ENCODE measurements at places on chromosomes 1 and 21.

GRCh38 chr1:221405146-221405545, 336.7 kb downstream of the DUSP10 start:
- DNase-seq: no peak

GRCh38 chr1:97451046-97451826, 469.6 kb downstream of the DPYD start:
- no peak for DNase-seq

- DNase-seq: no peak
Measured at GRCh38 chr1:173430677-173431303, 46.3 kb upstream of the PRDX6 start.

- DNase-seq: no peak
Measured at GRCh38 chr21:15775981-15776380, 46.2 kb downstream of the USP25 start.

DNA sequence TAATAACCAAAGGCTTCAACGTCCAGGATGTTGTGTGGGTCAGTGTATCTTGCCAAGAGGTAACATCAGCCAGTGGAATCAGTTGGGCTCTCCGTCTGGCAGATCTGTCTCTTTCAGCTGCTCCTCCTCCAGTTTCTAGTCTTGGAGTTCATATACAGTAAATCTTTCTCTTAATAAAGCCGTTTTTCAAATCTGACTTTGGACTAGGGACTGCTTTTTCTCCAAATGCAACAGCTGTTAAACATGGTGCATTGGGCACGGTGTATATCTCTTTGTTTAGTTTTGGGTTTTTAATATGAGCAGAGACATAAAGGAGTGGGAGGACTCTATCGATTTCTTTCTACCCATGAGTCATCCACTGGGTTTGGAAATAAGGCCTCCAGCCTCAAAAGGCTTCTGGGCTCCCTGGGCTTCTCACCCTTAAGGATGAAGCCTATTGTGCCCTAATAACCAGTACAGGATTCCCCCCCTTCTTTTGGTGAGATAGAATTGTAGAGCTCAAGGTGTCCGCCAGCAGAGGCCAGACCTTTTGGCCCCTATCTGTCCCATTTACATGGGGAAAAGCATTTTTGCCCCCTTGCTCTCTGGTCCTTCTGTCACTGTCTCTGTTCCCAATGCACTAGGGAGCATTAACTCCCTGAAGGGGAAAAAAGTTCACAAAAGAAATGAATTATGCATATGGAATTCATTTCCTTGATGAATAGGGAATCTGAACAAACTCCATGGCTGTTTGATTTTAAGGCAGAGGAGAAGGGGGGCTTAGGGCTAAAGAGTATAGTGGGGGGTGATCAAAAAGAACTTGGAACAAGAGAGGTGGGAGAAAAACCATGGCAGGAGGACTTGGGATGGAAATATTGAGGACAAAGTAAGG, 86.0 kb downstream of the PBX1 start:
- no peak for DNase-seq

- DNase-seq: peak; percentile 62
Measured at GRCh38 chr21:36209626-36210171, 53.1 kb downstream of the DOP1B start.

- DNase-seq: no peak
Measured at GRCh38 chr1:53081384-53082066, 19.5 kb downstream of the PODN start.

DNA sequence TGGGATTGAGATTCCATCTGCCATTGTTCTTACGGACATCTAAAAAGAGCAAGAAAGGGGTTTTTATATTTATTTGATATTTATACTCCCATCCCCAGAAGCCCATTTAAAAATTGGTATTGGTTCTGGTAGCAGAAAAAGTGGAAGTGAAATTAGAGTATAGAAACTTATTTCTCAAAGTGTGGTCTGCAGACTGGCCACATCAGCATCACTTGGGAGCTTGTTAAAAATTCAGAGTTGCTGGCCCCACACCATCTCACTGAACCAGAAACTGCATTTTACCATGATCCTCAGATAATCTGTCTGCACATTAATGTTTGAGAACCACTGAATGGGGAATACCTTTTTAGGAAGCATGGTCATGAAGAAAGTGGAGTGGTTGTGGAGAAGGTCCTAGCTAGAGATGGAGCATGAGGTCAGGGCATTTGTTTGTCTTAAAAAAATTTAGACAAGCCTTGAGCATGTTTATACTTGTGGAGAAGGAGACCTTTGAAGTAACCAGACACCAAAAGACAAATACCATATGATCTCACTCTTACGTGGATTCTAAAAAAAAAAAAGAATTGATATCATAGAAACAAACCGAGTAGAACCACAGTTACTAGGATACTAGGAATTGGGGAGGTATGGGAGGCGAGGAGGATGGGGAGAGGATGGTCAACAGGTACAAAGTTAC, 116.3 kb downstream of the ST6GALNAC3 start:
- no peak for DNase-seq

- DNase-seq: no peak
Measured at GRCh38 chr1:2925918-2926317, 95.3 kb upstream of the ACTRT2 start.

DNA sequence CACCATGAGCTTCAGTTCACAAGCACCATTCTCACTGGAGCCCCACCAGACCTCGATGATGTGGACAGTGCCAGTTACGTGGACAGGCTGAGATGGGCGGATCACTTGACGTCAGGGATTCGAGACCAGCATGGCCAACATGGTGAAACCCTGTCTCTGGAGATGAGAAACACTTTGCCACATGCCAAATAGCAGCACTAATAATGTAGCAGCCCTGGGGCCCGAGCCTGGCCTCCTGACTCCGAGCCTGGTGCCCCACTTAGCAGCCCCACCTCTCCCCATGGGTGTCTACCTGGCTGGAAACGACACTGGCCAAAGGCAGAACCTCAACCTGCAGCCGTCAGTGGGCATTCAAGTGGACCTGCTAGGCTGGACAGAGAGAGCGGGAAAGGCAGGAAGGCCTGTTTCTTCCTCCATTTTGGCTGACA, 129.1 kb downstream of the TOMM20 start:
- DNase-seq: no peak
